ENCODE measurements at places on chromosomes 12 and 14. TPM values are rescaled to one million over a fixed set of nuclear protein-coding genes. Genes with fewer than 3 reads are reported as not detected.

DNA sequence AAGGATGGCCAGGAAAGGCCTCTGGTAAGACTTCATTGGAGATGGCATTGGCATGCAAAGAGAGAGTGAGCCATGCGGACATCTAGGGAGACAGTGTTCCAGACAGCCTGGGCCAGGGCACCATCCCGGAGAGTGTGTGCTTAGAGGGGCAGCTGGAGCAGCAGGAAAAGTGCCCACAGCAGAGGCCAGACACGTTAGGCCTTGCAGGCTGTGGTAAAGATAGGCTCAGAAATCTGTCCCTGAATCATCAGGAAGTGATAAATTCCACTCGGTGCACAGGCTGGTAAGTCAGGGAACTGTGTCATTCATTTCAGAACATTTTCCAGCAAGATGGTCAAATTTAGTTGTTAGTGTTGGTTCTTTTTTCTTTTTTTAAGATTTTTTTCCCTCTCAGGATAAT lies 8.8 kb downstream of the GALNT16 start:
- peak; percentile 49 for DNase-seq

DNA sequence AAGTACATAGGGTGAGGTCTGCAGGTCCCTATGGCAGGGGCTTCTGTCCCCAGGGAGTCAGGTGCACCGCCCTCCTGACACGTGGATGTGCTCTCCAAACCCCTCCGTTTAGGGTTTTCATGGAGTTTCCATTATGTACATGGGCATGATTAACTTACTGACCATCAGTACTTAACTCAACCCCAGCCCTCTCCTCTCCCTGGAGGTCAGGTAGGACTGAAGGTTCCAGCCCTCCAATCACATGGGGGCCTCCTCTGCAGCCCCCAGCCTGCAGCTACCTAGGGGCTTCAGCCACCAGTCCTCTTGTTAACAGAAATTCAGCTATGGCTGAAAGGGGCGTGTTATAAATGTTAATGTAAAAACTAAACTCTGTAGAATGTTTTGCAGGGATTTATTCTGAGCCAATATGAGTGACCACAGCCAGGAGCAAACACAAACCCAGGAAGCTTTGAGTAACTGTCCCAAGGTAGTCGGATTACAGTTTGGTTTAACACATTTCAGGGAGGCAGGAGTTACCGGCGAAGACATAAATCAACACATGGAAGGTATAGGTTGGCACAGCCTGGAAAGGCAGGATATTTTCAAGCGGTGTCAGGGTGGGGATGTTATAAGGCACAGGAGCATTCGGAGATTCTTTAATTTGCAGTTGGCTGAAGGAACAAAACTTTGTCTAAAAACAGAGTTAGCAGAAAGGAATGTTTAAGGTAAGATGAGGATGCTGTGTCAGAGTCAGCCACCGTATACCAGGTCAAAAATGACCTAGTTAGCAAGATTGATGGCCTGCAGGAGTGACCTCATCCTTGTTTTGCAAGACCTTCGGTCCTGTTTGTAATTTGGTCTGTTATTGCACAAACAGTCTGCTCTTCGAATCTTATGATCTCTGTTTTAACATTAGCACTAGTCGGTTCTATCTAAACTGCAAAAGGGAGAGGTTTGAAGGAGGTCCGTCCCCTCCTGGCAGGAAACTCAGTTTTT lies 75.2 kb downstream of the TNFAIP2 start:
- DNase-seq, result peak; percentile 92

Gene KCNC2
- not detected for total RNA-seq

DNA sequence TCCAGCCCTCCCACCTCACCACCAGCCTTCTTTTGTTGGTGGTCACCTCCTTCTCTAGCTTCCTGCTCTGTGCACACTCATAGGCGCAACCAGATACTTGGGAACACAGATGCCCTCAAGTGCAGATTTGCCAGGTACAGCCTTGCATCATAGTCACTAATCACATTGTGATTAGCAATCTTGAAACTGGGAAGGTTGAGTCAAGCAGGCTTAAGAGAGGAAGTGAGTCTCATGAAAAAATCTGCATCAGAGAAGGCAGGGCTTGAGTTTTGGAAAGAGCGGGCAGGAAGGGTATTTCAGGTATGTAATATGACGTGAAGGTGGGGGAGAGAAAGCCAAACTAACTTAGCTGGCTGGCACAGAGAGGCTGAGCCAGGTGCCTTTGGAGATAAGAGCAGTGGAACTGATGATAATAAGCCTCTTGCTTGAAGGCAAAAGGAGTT lies 2.7 kb upstream of the RABGGTA start:
- no peak for DNase-seq

GRCh38 chr12:33706927-33707326 lies 267.3 kb upstream of the SYT10 start:
- no peak for DNase-seq

Gene PAPLN
- total RNA-seq, result 3.0 TPM

Gene ARHGAP9
- 0.18 TPM for total RNA-seq
